ENCODE measurements at places on chromosomes 6 and 20.

DNA sequence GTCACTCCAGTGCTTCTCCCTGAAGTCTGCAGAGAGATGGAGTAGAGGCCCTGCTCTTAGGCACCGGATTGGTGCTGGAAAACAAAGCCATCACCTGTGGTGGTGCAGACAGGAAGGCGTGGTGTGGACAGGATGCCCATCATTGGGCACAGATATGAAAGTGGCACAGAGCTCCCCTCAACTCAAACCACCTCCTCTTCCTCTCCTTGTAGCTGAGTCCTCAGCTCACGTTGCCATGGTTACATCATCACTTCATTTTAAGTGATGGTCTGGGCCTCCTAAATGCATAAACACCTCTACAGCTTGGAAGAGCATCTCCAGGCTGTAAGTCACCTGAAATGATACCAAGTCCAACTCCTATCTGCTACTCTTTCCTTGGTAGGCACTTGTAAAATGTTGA lies 8.0 kb upstream of the RTF2 start:
- DNase-seq: no peak

GRCh38 chr20:54047048-54047447 lies 23.3 kb downstream of the BCAS1 start:
- no peak for DNase-seq

- DNase-seq: no peak
Observed at GRCh38 chr20:39849664-39850063, 839.4 kb downstream of the MAFB start.

GRCh38 chr6:152096863-152097496 lies 289.5 kb downstream of the ESR1 start:
- no peak for DNase-seq

DNA sequence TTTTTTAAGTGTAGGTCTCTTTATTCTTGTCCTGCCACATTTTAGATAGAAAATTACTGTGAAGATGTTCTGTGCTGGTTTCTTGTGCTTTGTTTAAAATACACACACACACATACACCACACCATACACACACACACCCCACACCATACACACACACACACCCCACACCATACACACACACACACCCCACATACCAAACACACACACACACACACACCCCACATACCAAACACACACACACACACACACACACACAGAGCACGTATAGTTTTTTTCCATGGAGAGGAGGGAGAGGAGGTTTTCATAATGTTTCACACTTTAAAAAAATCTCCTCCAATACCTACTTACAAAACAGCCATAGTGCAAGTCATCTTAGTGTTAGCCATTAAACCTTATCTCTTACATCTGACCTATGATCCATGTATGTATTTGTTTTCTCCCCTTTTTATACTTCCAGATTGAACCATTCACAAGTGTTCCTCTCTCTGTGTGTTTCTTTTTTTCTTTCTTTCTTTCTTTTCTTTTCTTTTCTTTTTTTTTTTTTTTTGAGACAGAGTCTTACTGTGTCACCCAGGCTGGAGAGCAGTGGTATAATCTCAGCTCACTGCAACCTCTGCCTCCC lies 19.7 kb upstream of the CITED2 start:
- DNase-seq: no peak

DNA sequence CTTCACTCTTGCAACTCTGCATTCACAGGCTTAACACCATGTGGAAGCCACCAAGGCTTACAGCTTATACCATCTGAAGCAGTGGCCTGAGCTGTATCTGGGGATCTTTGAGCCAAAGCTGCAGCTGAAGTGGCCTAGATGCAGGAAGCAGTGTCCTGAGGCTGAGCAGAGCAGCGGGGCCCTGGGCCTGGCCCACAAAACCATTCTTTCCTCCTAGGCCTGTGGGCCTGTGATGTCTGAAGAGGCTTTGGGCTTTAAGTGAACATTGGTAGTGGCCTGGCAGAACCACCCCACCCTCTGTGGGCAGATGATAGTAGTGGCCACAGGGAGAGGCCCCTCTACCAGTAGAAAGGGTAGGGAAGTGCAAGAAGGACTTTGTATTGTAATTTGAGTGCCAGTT lies 6.9 kb upstream of the PREP start:
- no peak for DNase-seq

DNA sequence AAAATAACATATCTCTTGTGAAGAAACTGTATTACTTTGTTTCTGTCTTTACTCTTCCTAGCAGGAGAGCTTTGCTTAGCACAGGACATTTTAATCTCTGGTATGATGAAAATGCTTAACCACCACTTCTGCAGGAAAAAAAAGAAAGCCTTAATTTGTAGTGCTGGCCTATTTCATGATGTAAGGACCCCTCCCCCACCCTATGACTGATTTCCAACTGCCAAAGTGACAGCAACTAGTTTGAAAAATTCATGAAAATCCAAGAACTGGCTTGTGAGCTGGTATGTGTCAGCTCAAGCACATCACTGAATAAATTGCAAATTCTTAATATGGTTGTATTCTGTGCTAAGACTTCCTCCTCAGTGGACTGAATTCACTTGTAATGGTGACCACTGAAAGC lies 125.3 kb downstream of the REV3L start:
- no peak for DNase-seq

DNA sequence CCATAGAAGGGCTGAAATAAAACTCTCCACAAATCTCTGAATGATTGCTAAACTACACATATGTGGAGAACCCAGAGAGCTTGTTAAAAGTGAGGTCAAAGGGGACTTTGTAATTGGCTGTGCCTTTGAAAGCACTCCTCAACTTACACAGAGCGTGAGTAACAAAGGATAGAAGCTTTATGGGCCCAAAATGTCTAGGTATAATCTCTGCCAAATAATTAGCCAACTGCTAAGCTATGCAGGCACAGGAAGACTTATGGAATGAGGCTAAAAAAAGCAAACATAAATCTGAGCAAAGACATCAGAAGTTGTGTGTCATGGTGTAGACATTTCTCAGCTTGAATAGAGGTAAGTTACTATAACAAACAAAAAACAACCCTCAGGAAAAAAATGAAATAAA lies 23.3 kb upstream of the UST start:
- no peak for DNase-seq

DNA sequence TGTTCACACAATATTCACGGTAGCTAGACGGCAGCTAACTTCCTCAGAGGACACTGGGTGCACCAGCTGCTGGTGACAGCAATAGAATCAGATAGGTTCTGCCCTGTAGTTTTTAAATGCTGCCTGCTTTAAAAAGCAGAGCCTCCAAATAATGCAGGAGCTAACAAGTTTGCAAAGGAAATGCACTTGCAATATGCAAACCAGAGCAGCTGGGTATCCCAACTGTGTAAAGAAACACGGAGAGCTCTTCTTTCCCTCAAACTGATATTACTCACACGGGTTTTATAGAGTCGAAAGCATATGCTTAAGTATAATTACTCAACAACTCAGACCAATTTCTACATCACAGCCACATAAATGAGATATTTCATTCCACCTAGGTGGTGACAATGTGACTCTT lies 432.7 kb downstream of the TFAP2A start:
- no peak for DNase-seq

DNA sequence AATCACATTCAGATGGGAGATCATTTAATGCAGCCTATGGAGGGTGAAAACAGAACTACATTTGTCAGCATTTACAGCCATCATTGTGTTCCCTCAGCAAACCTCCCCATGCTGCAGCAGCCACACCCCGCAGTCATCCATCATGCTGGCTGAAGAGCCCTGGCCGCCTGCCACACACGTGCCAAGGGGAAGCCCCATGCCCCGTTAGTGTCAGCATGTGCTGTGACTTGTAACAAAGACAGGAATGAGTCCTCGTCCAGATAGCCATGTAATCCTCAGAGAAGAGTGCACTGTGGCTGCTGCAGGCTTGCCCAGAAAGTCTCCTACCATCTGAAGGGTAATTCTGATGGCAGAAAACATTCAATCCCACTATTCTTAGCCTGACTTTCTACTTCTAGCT lies 1097.8 kb downstream of the KIF16B start:
- no peak for DNase-seq

GRCh38 chr6:1591926-1592325 lies 17.8 kb upstream of the FOXC1 start:
- no peak for DNase-seq

- DNase-seq: no peak
Observed at GRCh38 chr6:25127076-25127837, 151.9 kb upstream of the CARMIL1 start.

DNA sequence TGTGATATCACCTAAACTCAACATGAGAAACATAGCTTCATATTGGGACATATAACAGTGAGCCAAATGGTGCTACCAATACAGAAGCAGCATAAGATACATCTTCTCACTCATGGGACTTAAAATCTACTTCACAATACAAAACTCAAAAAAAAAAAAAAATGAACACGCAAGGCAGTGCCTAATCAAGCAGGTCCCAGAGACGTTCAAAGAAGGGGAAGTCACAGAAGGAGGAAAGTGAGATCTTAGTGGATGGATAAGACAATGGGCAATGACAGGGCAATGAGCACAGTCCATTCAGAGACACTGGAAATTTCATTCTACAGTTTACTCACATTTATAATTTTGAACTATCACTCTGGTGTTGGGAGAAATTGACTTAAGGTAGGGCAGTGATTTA lies 88.3 kb downstream of the FAM50B start:
- no peak for DNase-seq

DNA sequence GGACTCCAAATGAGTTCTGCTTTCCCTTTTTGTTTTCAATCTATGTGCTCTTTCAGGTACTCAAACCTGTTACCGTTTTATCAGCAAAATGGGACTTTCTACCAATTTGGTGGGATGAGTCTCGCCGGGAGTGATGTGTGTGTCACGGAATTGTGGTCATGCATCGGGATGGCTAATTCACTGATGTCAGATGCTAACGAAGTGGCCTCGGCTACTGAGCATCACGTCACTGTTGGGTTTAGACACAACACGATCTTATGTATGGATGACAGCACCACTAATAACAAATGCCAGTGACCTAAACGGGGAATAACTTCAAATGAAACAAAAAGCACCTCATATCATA lies 1.6 kb upstream of the PCK1 start:
- DNase-seq: no peak

DNA sequence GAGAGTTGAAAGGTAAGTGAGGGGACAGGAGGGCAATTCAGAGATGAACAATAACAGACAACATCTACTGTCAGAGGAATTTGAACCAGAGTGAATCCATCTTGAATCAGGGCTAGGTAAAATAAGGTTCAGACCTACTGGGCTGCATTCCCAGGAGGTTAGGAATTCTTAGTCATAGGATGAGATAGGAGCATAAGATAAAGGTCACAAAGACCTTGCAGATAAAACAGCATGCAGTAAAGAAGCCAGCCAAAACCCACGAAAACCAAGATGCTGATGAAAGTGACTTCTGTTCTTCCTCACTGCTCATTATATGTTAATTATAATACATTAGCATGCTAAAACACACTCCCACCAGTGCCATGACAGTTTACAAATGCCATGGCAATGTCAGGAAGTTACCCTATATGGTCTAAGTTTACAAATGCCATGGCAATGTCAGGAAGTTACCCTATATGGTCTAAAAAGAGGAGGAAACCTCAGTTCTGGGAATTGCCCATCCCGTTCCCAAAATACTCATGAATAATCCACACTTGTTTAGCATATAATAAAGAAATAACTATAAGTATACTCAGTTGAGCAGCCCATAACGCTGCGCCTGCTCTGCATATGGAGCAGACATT lies 248.5 kb downstream of the HAO1 start:
- no peak for DNase-seq

GRCh38 chr20:63366390-63367365 lies 5.5 kb upstream of the CHRNA4 start:
- DNase-seq: no peak

- no peak for DNase-seq
Observed at GRCh38 chr20:46203510-46203837, 85.4 kb downstream of the CD40 start.

GRCh38 chr6:132768051-132768517 lies 10.4 kb upstream of the VNN2 start:
- DNase-seq: peak; percentile 25

DNA sequence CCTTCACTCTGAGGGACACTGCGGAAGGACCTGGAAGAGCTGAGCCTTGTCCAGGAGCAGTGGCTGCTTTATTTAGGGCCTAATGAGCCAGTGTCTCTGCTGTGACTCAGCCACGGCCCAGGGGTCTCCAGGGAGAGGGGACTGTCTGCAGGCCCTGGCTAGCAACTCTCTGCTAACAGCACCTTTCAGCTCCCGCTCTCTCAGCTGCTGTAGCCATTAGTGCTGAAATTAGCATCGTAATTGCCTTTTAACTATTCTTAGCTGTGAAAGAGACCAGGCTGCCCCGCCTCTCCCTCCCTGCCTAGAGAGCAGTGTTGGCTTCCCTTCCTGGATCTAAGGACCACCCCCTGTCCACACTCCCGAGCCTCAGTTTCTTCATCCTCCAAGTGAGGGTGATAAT lies 53.1 kb upstream of the SLC32A1 start:
- no peak for DNase-seq

DNA sequence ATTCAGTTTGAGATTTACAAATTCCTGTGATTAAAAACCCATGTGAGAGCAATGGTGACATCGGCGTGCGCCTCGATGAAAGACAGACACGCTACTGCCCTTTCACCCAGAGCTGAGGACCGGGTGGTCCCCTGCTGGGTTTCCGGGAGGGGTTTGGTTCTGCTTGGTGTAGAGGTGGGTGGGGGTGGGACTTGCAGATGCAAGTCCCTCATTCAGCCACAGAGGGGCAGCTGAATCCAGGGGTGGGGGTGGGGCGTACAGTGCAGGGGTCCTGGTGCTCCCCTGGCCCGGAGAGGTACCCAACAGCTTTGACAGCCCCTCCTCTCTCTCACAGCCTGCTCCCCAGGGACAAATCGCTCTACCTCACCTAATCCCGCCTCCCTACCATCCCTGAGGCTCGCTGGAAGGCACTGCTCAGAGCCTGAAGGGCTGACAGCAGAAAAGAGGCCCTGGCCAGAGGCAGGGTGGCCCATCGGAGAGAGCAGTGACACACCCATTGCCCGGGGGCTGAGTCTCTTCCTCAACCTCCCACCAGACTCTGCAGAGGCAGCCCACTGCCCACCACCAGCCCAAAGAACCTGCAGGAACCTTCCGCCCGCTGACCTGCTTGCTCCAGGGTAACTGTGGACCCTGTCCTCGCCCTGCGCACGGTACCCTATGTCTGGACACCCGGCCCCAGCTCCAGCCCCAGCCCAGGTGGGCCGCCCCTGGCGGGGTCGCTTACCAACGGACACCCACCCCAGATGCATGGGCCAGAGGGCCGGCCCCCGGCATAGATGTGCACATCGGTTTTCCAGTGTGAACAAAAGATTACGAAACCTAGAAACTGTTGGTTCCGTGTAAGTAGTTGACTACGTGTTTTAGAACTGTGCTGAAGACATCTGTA lies 118.4 kb downstream of the JPH2 start:
- DNase-seq: peak; percentile 46

- DNase-seq: no peak
Observed at GRCh38 chr6:39221779-39222641, 7.3 kb downstream of the KCNK5 start.

GRCh38 chr6:135797361-135797760 lies 54.1 kb upstream of the PDE7B start:
- no peak for DNase-seq

DNA sequence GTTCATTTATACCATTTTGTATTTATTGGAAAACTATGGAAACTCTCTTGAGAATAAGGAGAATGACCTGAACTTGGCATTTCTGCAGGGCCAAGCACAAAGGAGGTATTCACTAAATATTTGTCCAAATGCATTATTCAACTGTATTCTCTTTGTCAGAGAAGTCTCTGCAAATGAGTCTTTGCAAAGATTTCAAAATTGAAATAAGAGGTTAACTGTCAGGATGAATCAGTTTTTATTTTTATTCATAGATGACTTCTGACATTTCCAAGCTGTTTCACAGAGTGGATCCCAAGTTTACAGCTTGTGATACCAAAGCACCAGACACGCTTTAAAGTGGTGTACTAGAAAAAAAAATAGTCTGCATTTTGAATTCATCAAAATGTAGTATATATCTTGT lies 131.6 kb downstream of the UTRN start:
- no peak for DNase-seq

Data from activated T-cell treated with anti-CD3 and anti-CD28 coated beads, Interleukin-2, amount 50 U/mL, for 72 hours (primary cell).